ENCODE measurements at places on chromosomes 2 and 18. TPM values are rescaled to one million over a fixed set of nuclear protein-coding genes. Genes with fewer than 3 reads are reported as not detected.

DNA sequence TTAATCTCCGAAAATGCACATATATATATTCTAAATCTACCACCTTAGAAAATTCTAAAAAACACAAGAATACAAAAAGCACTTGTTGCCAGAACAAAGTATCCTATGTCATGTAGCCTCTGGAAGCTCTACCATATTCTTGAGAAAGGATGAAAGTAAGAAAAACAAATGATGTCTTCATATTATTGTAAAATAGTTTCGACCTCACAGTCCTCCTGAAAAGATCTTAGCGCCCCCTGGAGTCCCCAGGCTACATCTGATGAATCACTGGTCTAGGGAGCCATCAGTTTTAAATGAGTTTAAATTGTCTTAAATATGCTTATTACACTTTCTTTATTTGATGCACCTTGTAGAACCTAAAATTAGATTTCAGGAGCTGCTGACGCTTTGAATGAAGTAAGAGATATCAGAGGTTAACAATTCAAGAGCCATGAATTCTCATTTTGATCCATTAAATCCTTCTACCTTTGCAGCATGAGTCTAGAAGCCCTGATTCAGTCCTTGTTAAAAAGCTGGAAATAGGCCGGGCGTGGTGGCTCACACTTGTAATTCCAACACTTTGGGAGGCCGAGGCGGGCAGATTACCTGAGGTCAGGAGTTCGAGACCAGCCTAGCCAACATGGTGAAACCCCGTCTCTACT lies 138.8 kb downstream of the MCFD2 start:
- DNase-seq: no peak

DNA sequence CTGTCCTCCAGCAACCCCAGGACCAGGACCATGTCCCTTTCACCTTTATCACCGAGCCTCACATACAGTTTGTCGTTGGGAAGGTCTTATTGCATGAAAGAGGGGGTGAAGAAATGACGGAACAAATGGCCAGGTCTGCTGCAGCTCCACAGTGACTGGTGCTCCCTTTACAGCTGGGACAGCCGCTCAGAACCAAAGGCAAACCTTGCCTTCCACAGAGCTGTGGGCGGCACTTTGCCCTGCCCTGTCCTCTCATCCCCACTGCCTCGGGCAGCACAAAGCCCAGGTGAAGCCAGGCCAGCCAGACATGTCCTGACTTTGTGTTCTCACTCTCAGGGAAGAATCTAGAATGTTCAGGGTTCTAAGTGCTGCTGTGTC lies 961 bp downstream of the GPR55 start:
- DNase-seq: no peak

DNA sequence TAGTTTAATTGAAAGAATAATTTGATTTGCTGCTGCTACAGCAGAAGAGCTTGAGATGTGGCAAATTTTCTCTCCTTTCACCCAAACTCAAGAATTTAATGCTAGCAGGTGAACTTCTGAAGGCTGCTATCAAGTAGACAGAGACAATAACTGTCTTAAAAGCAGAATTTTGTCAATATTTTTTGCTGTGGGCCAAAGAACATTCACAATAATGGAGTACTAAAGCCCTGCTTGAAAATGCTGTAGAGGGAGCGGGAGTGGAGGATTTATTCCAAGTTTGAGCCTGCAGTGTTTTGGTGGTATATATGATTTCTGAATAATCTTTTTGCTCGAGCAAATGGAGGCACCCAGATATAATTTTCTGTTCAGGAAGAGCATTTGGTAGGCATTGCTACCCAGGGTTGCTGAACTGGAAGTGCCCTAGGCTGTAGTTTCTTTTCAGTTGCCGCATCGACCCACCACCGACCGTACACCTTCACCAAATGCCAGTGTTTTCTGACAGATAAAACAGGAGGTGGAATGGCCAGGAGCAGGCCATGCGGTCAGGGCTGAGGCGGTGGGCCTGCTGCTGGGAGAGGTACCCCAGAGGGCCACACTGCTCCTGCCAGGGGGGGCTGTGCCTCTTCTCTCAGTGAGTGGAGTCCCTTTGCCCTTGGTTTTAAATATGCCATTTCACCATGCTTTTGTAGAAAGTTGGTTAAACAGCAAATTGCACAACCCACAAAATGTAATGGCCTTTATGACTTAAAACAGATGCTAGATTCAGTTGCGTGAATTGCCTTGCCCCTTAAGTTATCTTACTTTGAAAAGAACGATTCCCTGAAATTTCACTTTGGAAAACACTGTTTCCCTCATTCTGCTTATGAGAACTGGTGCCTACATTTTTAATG lies 36.4 kb downstream of the TSHZ1 start:
- DNase-seq: no peak

GRCh38 chr2:54611830-54612545 lies 111.5 kb upstream of the EML6 start:
- no peak for DNase-seq

GRCh38 chr2:200447139-200447855 lies 62.6 kb downstream of the KCTD18 start:
- no peak for DNase-seq

GRCh38 chr2:185875136-185875931 lies 136.7 kb downstream of the FSIP2 start:
- no peak for DNase-seq

The ANKRD30B gene
- polyA plus RNA-seq: not detected

GRCh38 chr2:169546756-169547155 lies 26.9 kb downstream of the FASTKD1 start:
- DNase-seq: no peak

- no peak for DNase-seq
Measured at GRCh38 chr2:168439536-168439935, 16.5 kb upstream of the CERS6 start.

- no peak for DNase-seq
Measured at GRCh38 chr18:48973731-48974130, 23.0 kb upstream of the SMAD7 start.

The RND3 gene
- 202 TPM for polyA plus RNA-seq

DNA sequence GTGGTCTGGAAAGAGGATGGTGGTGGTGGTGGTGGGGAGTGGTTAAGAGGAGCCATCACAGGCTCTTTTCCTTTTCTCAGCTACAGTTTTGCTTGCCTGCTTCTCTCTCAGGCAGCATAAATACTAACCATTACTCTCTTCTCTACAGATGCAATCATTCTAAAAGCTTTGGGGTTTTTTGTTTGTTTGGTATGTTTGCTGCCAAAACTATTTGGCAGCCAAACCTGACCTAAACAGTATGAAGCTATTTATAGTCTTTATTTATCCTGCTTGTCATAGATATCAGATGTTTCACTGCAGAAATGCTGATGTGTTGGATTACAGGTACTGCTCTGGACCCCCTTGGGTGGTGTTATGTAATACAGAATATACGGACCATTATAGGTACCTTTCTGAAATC lies 15.3 kb downstream of the SIX3 start:
- no peak for DNase-seq

All from keratinocyte (primary cell).